ENCODE measurements at places on chromosomes 12 and 14.

DNA sequence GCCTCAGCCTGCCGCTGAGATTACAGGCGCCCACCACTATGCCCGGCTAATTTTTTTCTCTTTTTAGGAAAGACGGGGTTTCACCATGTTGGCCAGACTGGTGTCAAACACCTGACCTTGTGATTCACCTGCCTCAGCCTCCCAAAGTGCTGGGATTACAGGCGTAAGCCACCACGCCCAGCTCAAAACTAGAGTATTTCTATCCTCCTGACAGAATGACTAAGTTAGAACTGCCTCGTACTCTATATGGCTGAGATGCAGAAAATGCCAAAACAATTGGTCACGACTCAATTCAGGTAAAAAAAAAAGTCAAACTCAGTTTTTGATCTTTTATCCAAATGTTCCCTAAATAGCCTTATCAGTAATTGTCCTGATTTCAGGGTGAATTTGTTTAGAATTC is 11.1 kb downstream of the AKAP5 start:
- DNase-seq = no peak

GRCh38 chr12:89064151-89064550 is 288.1 kb downstream of the DUSP6 start:
- no peak for DNase-seq

DNA sequence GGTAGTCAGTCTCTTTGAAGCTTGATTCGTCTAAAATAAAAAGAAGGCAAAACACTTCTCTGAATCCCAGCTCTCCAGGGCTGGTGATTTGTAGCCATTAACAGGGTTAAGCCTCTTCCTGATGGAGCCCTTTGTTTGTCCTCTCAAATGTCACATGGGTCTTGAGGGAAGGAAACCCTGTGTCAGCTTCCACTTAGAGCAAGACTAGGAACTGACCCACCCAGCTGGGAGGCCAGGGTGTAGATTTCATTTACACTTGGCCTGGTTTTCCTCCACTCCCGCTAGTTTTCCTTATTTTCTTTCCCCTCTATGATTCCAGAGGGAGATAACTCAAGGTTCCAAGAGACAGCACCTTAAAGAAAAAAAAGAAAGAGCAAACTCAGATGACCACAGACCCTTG is 230.5 kb upstream of the EGLN3 start:
- no peak for DNase-seq

DNA sequence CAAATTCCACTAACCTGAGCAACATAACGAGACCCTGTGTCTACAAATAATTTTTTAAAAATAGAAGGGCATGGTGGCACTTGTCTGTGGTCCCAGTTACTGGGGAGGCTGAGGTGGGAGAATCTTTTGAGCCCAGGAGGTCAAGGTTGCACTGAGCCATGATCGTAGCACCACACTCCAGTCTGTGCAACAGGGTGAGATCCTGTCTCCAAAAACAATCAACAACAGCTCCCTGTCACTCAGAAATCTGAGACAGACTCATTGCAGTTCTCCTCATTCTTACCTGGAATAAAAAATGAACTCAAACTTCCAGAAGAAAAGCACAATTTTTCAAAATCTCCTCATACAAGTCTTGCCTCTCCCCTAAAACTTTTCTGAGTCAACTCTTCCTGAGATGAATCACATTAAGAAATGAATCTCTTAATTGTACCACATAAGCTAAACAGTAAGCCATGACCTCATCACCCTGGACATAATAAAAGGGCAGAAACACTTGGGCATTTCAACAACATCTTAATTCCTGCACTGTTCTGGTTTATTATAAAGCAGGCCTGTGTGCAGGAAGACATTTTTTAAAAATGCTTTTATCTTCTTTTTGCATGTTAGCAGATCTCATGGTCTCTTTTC is 214.3 kb upstream of the CDKN3 start:
- no peak for DNase-seq

GRCh38 chr14:56322531-56322930 is 204.3 kb downstream of the PELI2 start:
- DNase-seq = no peak

- peak; percentile 47 for DNase-seq
These were observed 9.8 kb downstream of the APPL2 start for GRCh38 chr12:105226219-105226618.

GRCh38 chr14:61476105-61476753 is 154.8 kb downstream of the PRKCH start:
- no peak for DNase-seq

GRCh38 chr12:59432057-59432456 is 163.8 kb upstream of the SLC16A7 start:
- no peak for DNase-seq

GRCh38 chr14:106442857-106443256 is 916.5 kb downstream of the TMEM121 start:
- DNase-seq = no peak

DNA sequence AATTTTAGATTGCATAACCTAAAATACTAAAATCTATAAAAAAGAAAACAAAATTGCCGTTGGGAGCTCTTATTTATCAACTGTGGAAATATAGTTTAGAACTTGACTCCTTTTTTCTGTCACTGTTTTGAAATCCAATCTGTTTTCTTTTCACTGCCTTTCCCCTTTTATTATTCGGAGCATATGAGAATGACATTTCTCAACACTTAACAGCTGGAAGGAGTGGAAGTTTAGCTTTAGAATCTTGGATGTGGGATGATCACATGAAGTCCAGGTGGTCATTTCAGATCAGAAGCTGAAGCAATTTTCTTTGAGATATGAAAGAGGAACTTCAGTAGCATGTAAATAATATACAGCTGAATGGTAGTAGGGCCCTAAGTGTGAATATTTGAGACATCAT is 16.7 kb downstream of the TRHDE start:
- no peak for DNase-seq
